Activated CD8-positive, alpha-beta T cell treated with anti-CD3 and anti-CD28 coated beads, Interleukin-2, amount 10 ng/mL, durations not matched to agents 7 days and 5 days (primary cell): ENCODE measurements at places on chromosomes 2 and 18. TPM values are rescaled to one million over a fixed set of nuclear protein-coding genes. Genes with fewer than 3 reads are reported as not detected.

ID2 gene
- 257 TPM for total RNA-seq

DGUOK gene
- total RNA-seq = 71.5 TPM

PID1 gene
- not detected for total RNA-seq

VWC2L gene
- not detected for total RNA-seq

TGFA gene
- 0.13 TPM for total RNA-seq

DNA sequence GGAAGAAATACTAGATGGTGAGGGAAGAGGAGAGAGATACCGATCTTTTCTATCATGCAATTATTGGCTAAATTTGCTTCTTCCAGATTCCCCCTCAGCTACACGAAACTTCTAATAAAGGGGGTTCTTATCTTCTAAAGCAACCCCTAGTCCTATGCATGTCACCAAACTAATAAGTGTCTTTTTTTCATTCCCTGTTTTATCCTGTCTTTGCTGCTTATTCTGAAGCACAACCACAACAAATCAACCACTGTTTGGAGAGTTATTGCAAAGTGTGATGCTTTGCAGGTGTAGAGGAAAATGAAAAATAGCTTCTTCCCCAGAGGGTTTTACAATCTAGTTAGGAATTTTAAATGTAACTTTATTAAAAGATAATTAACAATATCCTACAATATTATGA is 60.8 kb downstream of the EML4 start:
- no peak for DNase-seq

- peak; percentile 79 for DNase-seq
Measured at GRCh38 chr2:119641562-119642258, 37.3 kb upstream of the TMEM177 start.

DNA sequence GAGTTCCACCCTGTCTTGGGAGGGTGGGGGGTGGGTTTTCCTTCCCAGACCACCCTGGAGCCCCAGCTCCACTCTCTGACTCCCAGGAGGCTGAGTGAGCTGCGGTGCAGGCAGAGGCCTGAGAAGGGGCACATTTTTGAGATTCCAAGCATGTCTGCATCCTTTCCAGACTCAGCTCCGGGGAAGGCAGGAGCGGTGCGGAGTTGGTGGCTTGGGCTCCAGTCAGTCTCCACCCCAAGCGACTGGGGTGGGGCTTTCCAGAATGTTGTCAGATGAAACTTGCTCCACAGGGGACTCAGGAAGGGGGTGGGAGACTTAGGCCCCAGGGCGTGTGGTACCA is 44.2 kb upstream of the HS6ST1 start:
- no peak for DNase-seq

GRCh38 chr2:42238644-42239288 is 69.6 kb downstream of the EML4 start:
- DNase-seq = peak; percentile 37

DNA sequence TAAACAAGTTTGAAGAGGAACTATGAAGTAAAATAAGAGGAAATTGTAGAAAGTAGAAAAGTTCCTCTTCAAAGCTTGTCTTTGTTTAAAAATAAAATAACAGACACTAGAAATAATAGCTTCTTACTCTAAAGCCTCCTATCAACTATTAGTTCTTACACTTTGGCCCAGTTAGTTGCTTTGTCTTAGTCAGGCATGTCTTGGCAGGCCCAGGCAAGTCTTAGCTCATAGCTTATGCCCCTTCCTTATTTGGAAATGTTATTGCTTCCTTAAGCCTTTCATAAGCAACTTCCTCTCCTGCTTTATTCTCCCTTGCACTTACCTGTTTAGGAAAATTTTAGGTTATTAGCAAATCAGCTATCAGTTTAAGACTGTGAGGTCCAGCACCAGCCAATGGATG is 950.6 kb upstream of the LRATD1 start:
- no peak for DNase-seq

GRCh38 chr2:37555457-37555856 is 116.0 kb downstream of the CDC42EP3 start:
- DNase-seq = no peak

DNA sequence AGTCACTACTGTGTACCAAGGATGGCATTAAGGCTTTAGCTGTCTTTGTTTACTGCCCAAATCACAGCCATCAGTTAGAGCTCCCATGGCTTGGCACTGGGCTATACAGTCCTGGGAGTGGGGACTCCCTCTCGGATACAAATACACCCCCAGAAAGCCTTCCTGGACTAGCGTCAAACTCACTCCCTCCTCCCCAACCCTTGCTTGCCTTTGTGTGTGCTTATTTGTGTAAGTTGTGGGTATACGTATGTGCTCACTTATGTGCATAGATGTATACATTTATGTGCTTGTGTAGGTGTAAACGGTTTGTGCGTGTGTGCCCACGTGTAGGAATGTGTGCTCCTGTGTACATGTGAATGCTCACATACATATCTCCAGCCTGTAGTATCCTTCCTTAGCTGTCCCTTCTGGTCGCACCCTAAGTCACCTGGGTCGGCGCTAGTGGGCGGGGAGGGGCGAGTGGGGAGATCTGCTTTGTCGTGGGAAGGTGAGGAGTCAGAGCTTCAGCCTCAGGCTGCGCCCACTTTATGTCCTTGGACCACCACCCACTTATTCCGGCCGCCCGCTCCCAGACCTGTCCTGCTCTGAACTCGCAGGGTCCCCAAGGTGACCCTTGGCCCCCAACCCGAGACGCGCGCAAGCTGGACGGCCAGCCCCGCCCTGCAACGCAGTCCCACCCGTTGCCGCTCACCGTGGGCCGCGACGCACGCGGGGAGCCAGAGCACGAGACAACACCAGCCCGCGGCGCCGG is 461 bp downstream of the PRADC1 start:
- peak; percentile 52 for DNase-seq

GRCh38 chr2:236355911-236356310 is 91.7 kb upstream of the ASB18 start:
- DNase-seq = no peak

DNA sequence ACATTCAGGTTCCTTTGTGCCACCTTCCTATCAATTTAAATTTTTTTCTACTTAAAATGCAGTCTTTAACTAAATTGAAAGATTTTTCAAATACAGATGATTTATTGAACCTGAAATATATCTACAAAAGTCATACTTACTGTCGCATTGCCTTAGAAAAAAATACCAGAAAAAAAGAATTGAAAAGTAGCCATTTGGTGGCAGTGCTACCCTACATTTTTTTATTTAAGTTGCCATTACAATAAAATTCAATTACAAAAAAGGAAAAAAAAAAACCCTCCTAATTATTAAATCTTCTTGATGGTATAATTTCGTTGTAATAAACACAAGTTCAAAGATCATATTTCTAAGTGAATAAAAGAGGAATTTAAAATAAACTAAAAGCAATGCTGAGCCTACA is 43.4 kb downstream of the DSC3 start:
- no peak for DNase-seq

DNA sequence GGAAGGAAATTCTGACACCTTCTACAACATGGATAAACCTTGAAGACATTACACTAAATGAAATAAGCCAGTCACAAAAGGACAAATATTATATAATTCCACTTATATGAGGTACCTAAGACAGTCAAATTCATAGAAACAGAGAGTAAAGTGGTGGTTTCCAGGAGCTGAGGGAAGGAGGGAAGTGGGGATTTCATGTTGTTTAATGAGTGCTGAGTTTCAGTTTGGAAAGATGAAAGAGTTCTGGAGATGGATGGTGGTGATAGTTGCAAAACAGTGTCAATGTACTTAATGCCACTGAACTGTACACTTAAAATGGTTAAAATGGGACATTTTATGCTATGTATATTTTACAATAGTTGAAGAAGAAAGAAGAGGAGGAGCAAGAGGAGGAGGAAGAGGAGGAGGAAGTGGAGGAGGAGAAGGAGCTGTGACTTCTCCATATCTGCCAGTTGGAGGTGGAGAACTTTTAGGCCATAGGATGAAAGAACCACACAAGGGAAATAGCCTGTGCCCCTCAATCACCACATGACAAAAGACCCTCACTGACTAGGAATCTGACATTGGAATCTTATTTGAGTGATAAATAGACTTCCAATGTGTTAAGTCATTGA is 55.3 kb upstream of the LGALSL start:
- no peak for DNase-seq

GRCh38 chr2:206004004-206004693 is 81.8 kb downstream of the INO80D start:
- DNase-seq = no peak

DNA sequence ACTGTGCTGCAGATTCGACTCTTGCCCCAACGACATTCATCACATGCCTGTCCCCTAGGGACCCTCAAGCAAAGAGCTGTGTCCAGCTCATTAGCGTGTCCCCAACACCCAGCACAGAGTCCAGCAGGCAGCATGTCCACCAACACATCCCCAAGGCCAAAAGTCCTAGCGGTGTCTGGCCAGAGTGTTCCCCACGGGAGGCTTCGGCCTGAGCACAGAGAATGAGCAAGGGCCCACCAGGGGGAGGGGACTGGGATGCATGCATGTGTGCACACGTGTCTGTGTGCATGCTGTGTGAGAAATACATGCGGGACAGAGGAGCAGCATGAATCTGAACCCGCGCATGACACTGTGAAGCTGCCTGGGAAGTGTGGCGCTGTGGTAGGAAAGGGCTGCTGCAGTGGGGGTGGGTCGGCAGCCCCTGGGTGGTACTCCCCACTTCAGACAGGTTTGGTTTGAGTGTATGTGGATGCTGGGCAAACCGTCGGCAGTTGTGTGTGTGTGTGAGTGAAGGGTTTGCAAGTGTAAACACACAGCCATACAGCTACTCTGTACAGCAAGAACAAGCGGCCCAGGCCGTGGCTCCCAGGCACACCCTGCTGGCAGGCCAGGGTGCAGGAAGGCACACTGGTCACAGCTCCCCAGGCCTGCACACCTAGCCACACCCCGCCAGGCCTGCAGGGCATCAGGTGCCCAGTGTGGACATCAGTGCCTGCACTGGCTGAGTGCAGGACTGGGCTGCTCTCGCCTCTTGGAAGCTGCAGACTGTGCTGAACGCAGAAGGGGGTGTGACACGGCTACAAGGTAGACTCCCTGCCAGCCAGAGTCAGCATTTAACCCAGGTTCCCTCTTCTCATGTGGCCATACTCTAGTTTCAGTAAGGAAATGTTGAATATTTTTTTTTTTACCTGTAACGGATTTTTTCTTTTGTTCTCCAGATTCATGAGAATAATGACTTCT is 19.5 kb upstream of the HES6 start:
- no peak for DNase-seq

DNA sequence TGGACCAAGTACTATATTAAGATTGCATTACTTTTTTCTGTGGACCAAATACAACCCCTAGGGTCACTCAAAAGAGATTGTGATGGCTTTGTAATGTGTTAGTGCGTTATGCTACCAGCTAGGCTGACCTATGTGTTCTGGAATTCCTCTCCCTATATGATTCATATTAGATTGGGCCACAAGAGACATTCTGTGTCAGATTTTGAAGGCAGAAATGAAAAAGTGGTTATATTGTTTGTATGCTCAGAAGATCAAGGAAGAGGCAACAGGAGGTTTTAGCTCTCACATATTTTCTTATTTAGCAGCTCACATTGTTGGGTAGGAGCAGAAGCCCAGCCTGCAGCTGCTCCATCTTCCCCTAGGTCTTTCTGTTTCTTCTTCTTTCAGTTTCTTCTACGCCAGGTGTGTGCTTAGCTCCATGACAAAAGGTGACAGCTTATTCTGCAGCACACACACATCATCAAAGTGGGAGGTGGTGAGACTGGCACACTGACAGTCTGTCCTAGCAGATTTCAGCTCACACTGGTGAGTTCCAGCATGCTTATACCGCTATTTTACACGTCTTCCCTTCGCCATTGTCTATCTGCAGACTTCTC is 156.8 kb upstream of the UBE2E3 start:
- no peak for DNase-seq

GRCh38 chr2:97730245-97730644 is 16.9 kb downstream of the ZAP70 start:
- no peak for DNase-seq

GRCh38 chr2:161576421-161576820 is 47.8 kb upstream of the SLC4A10 start:
- DNase-seq = no peak

GRCh38 chr18:75221897-75222296 is 11.3 kb downstream of the TSHZ1 start:
- no peak for DNase-seq

DNA sequence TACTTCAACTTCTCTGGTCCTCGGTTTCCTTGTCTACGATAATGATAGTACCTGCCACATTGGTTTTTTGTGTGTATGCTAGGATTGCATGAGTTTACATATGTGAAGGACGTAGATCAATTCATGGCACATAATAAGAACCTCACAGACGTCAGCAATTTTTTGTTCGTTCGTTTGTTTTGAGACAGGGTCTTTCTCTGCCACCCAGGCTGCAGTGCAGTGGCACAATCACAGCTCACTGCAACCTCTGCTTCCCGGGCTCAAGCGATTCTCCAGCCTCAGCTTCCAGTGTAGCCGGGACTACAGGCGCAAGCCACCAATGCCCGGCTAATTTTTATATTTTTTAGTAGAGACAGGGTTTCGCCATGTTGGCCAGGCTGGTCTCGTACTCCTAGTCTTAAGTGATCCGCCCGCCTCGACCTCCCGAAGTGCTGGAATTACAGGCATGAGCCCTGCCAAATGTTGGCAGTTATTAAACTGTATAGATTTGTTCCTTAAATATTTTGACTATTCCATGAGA is 756 bp upstream of the SLC35F5 start:
- peak; percentile 33 for DNase-seq
